ENCODE measurements at places on chromosomes 13 and 19.

DNA sequence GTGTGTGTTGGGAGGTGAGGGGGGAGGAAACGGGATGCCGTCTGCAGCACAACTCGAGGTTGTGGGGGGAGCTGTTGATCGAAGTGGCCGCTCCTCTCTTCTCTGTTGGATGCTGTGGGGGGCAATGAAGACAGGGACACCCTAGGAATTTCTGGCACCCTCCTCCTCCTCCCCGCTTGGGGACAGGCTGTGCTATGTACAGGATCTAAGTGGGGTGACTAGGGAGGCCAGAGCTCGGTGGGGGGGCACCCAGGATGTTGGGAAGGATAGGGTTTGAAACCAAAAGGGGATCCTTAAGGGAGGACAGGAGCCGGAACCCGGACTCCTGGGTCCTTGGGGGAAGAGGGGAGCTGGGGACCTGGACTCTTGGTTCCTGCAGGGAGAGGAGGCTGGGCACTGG lies 2.0 kb downstream of the GRIN2D start:
- no peak for DNase-seq

DNA sequence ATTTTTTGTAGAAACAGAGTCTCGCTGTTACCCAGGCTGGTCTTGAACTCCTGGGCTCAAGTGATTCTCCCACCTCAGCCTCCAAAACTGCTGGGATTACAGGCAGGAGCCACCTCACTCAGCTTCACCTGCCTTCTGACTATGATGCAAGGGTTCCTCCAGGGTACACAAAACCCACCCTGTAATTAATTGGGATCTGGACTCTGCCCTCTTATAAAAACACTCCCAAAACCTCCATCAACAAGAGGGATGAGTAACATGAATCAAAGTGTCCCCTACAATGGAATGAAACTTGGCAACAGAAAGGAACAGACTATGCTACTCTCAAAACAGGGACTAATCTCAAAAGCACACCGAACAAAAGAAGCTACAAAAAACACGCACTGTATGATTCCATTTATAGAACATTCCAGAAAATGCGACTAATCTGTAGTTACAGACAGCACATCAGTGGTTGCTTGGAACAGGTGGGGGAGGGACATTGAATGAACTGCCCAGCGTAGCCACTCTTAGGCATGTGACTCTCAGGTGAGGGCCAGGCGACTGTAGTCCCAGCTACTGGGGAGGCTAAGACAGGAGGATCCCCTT lies 3.2 kb upstream of the PRR36 start:
- DNase-seq, result no peak

DNA sequence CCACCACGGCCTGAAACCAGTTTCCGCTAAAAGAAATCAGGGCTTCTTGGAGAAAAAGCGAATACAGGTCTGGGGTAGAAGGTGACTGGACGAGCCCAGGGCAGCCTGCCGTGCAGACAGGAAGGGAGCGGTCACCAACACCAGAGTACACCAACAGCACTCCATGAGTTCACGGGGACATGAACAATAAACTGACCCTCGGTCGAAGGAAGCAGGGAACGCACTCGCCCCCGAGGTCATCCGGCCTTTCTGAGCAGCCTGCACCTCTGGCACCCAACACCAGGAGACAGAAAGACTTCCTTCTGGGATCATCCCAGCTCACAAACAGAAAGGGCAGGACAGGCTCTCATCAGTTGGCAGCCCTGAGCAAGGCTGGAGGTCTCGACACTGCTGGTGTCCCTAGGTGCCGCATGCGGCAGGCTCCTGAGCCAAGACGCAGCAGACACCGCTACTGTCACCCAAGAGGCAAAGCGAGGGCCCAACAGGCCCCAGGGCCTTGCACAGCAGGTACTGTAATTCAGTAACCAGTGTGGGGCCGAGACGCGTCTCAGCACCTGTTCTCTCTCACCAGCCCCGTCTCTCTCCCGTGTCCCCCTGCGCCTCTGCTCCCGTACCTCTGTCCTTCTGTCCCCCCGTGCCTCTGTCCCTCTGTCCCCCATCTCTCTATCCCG lies 18.0 kb downstream of the DCUN1D2 start:
- DNase-seq, result no peak

DNA sequence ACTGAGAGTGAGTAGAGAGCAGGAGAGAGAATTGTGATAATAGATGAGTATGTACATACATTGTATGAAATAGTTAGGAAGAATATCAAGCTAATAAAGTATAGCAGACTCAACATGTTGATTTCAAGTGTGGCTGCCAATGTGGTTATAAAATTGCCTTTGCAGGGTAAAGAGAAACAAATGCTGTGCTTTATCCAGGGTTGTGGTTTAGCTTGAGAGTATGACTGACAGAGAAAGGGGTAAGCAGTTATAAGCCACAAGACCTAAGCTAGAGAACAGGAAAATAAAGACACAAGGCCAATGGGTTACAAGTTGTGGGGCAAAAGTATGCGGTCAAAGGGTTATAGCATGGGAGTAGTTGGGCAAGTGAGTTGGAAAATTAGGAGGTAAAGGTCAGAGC lies 1217.5 kb downstream of the DIAPH3 start:
- DNase-seq, result no peak

- DNase-seq, result no peak
These were observed 1551.1 kb downstream of the EFNB2 start for GRCh38 chr13:104984296-104984818.
